Lung microvascular endothelial cell (primary cell): ENCODE measurements at places on chromosomes 7 and 10.
A peak's percentile ranks its signal among the peaks of the same experiment; 100 is the strongest.

- peak; percentile 51 for DNase-seq
Measured at GRCh38 chr7:29207162-29207801, 12.7 kb downstream of the CHN2 start.

DNA sequence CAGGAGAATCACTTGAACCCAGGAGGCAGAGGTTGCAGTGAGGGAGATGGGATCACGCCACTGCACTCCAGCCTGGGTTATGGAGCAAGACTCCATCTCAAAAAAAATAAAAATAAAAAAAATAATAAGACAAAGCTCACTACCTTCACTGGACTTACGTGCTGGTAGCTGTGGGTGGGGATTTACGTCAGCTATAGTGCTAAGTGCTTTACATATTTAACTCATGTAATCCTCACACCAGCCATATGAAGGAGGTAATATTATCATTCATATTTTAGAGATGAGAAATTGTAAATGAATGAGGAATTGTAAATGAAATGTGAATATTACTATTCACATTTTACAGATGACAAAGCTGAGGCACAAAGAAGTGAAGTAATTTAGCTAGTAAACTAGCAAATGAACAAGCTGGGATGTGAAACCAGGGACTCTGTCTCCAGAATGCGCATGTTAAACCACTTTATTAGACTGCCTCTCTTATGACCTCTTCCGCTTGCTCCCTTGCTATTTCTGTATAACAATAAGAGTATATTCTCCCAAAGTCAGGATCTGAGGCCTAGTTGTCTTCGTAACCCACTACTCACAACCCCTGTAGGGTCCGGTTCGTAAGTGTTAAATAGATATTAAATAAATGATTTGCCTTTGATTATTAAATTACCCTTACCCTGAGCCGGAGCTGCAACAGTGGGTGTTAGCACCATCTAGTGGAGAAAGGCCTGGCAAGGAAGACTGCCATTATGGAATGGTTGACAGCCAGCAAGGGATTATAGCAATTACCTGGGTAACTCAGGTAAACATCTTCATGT, 70.2 kb downstream of the HTR7 start:
- DNase-seq, result peak; percentile 55

DNA sequence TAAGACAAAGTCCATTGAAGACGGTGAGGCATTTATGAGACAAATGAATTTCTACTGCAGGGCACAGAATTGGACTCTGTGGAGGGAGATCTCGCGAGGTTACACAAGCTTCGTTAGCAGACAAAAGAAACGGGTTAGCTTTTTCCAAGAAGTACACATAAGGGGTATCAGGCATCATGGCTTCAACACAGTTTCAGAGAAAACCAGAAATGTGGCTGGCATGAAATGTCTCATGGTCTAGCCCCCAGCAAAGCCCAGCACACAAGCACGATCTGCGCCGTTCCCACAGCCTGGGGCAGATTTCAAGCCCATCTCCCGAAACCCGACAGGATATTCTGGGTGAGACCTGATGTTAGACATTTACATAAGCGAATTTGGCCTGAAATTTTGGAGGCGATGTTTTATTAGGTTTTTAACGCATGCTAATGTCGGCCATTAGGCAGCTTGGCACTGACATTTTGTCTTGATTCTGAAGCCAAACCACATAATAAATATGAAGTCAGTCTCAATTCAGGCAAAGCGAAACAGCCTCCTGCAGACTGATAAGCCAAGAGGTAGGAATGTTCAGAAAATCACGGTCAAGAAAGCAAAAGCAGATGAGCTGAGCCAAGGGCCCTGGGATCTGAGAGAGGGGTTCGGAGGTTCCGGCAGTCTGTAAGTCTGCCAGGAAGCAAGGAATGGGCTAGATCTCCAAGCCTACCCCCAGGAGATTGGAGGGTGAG, 240.5 kb downstream of the PRPF18 start:
- DNase-seq, result no peak

DNA sequence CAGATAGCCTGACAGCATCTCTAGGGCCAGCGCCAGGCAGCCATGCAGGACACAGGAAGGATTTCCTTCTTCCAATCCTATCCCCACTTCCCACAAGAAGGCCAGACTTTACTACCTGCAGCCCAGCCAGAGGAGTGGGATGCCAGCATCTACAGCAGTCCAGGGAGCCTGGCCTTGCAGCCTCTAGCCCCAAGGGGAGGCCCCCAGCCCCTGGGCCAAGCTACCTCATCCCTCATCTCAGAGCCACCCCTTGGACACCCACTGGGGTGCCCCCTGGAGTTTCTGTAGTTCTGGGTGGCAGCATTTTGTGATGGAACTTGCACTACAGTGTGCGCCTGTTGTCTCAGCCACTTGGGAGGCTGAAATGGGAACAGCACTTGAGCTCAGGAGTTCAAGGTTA, 170.8 kb upstream of the PODXL start:
- no peak for DNase-seq

DNA sequence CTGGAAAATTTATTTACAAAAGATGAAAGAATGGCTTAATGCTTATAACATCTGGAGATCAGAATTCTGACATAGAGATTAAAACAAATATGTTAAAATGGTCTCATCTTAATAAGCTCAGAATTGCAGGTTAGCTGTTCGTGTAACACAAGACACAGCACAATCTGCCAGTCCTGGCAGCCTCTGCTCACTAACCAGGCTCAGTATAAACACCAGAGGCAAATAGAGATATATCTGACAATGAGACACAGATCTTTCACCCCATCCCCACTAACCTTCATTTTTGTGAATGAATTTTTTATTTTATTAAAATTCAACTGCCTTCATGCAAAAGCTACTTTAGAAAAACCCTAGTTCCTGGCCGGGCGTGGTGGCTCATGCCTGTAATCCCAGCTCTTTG, 51.8 kb downstream of the RELN start:
- DNase-seq, result no peak

DNA sequence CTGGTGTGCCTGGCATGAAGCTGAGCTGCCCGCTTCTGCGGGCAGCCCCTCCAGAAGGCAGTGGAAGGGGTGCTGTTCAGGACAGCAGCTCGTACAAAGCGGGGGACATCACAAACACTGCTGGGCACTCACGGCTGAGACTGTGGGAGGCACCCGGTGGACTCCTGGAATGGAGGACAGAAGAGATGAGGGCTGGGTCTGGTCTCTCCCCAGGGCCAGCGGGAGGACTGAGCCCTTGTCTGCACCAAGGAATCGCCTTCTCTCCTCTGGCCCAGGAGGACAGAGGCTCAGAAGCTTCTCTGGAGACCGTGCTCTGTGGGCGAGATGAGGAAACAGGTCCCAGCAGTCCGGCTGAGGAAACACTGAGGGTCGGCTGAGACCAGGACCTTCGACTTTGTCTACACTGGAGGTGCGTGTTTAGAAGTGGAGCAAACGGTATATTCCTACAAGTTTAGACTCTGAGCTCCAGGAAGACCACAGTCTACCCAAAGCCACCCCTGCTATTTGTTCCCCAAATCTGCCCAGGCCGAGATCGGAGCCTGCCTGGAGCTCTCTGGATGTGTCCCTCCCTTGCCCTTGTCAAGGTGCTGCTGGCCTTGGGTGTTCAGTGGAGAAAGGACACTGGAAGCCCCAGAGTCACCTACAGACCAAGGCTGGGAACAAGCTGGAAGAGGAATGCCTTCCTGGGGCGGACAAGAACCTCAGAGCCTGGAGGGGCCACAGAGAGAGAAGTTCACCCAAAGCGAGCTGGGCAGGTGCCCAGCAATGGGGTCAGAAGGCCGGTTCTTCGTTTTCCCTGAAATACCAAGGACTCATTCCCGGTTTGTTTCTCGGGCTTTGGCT, 12.9 kb upstream of the INPP5A start:
- no peak for DNase-seq

- DNase-seq, result no peak
Measured at GRCh38 chr7:36847946-36848345, 123.7 kb upstream of the AOAH start.

DNA sequence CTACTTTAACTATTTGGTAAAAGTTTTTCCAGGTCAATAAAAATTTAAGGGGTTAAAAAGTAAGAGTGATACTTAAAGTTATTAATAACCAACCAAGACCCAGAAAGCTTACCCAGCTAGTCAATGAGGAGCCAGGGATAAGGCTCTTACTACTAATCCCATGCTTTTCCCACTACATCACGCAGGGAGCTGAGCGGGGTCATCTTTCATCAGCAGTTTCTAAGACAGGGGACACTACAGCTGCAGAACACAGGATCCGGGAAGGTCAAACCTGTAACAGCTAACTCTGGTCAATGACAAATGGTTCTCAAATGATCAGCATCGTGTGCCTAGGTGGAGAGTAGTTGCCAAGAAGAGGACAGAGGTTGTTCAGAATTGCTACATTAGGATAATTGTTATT, 65.1 kb downstream of the RSU1 start:
- no peak for DNase-seq

- no peak for DNase-seq
Measured at GRCh38 chr10:116810895-116811294, 38.4 kb upstream of the ENO4 start.
